Lower lobe of right lung (tissue), 2 donors: ENCODE measurements at places on chromosomes 4 and X.

DNA sequence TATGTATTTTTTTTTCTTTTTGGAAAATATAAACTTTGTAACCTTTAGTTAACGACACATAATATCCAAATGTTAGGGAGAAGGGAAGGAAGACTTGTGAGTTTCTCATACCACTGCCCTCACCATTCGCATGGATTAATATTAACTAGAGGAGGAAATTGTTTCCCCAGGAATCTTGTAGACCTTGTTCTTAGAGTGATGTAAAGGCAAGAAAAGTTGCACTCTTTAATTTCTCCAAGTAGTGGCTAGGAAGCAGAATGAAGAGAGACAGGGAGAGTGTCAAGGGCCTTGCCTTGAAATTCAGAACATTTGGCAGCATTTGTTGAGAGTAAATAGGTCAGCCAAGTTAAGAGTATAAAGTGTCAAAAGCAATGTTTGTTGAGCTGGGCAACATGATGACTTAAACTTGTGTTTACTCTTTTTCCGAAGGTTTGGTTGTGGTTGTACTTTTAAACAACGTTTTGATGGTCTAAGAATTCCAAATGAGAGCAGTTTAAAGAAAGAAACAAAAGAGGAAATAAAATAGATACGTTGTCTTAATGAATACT, 105.7 kb downstream of the TENM3 start:
- H3K36me3 ChIP-seq = no peaks in the 10 kb centered on the region
- no peak overlapping the region for H3K27ac ChIP-seq
- H3K4me3 ChIP-seq = no peak overlapping the region

DNA sequence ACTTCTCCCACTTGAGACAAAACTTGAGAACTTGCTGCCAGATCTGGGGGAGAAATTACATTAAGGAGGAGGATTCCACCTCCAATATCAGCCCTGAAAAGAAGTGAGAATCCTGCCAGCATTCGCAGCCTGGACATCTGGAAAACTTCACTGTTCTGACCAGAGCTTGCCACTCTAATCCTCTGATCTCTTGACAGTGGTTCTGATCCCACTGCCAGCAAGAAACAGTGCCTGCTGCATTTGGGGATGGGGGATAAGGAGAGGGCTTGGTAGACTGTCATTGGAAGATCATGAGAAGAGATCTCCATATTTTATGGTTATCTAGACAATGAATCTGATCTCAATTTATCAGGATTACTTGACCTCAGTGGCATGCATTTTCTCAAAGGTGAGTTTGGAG, 49.8 kb upstream of the TMEM33 start:
- DNase-seq = no peak
- no peak overlapping the region for H3K27ac ChIP-seq
- no peak overlapping the region for H3K4me3 ChIP-seq
- peaks cover 46% of the 10 kb centered on the region for H3K27me3 ChIP-seq
- H3K4me1 ChIP-seq = peaks cover 22% of the 10 kb centered on the region

DNA sequence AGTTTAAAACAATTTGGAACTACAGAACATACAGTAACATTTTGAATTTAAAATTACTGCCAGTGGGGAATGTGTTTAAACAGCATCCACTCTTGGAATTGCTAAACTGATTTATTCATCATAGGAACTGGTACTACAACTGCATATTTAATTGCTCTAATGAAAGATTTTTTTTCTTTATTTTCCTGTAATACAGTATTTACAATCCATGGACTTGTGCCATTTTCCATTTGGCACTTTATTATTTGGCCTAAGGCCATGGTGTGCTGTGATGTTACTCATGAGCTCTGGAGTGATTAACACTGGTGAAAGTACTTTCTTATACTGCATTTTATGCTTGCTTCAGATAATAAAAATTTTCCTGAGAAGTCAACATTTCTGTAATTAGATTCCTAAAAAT, 69.7 kb upstream of the NUDT6 start:
- no peak overlapping the region for H3K4me3 ChIP-seq
- H3K36me3 ChIP-seq = no peaks in the 10 kb centered on the region
- no peaks in the 10 kb centered on the region for H3K4me1 ChIP-seq
- no peak for DNase-seq
- no peaks in the 10 kb centered on the region for H3K27me3 ChIP-seq

DNA sequence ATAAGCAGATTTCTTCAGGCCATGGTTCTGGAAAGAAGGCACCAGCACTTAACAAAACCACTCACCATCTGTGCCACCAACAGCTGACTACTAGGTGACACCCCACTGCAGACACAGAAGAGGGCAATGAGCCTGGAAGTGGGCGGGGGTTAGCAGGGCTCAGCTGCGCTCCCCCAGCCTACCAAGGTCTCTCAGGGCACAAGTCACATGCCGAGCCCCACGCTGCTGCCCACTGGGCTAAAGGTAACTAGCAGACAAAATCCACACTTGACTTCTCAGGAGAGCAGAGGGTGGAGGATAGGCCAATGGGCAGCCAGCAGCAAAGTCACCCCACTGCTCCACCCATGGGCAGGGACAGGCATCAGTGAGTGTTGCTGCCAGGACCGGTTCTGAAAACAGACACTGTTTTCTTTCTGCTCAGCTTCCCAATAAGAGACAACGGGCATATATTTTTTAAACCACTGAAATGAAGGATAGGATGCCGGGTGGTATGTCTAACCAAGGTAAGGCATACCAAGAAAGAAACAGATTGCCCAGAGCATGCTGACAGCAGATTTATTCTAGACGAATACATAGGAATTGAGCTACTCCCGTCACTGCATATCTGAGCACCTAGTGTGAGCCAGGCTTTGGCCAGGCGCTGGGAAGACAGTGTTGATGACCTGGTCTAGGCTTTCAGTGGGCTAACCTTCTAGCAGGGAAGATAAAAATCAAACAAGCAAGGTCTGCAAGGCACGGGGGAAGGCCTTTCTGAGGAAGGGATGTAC, 20.1 kb downstream of the ACSL1 start:
- peak overlapping the region; percentile 32 for H3K27ac ChIP-seq
- peak overlapping the region; percentile 44 for H3K4me3 ChIP-seq
- H3K36me3 ChIP-seq = peaks cover 23% of the 10 kb centered on the region
- no peaks in the 10 kb centered on the region for H3K27me3 ChIP-seq
- H3K4me1 ChIP-seq = peaks cover 59% of the 10 kb centered on the region
- peak; percentile 89 for DNase-seq

- H3K4me3 ChIP-seq = no peak overlapping the region
- H3K4me1 ChIP-seq = peaks cover 84% of the 10 kb centered on the region
- H3K27me3 ChIP-seq = no peaks in the 10 kb centered on the region
Observed at GRCh38 chr4:76987153-76987591, 37.6 kb downstream of the SEPTIN11 start.

GRCh38 chr4:56871371-56871866, 36.3 kb upstream of the REST start:
- H3K27me3 ChIP-seq = no peaks in the 10 kb centered on the region
- DNase-seq = no peak
- no peak overlapping the region for H3K27ac ChIP-seq
- H3K36me3 ChIP-seq = no peaks in the 10 kb centered on the region

DNA sequence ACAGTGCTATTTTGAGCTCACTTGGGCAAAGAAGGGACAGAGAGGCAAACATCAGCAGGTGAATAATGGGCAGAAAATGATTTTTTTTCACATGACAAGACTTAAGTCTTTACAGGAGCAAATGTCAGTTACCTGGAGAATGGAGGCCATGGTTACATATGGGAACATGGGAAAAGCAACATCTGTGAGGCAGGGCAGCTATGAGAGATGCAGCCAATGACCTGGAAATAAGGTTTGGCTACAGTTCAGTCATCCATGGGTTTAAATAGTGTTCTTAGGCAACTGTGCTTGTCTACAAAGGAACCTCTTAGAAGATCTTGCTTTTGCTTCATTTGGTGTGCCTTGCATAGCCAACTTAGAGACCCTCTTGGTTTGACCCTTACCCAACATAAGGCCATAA, 490.2 kb upstream of the LCORL start:
- H3K4me3 ChIP-seq = no peak overlapping the region
- no peak overlapping the region for H3K27ac ChIP-seq
- H3K27me3 ChIP-seq = no peaks in the 10 kb centered on the region

- H3K4me1 ChIP-seq = peaks cover 36% of the 10 kb centered on the region
- peaks cover 39% of the 10 kb centered on the region for H3K27me3 ChIP-seq
- no peak overlapping the region for H3K27ac ChIP-seq
- DNase-seq = no peak
- H3K4me3 ChIP-seq = no peak overlapping the region
- no peaks in the 10 kb centered on the region for H3K36me3 ChIP-seq
Observed at GRCh38 chr4:54660591-54660990, 2.8 kb downstream of the KIT start.

DNA sequence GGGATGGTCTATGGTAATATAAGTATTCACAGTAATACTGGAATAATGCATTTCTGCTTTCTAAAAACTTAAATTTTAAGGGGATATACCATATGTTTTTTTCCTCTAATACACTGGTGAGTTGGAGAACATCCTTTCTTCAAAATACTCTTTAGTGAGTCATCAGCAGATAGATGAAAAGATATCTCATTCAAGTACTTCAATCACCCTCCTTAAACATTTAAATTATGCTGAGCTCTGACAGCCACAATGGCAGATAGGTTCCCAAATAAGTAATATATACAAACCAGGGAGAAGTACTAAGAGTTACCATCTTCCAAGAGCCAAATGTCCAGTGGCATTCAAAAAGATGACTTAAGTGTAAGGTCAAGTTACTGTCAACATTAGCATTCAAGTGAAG, 52.2 kb downstream of the AMMECR1 start:
- peaks cover 7% of the 10 kb centered on the region for H3K4me1 ChIP-seq
- DNase-seq = no peak

GRCh38 chr4:23932186-23932585, 42.3 kb upstream of the PPARGC1A start:
- peaks cover 11% of the 10 kb centered on the region for H3K4me1 ChIP-seq
- H3K4me3 ChIP-seq = no peak overlapping the region
- H3K27me3 ChIP-seq = no peaks in the 10 kb centered on the region
- H3K36me3 ChIP-seq = no peaks in the 10 kb centered on the region
- DNase-seq = no peak

DNA sequence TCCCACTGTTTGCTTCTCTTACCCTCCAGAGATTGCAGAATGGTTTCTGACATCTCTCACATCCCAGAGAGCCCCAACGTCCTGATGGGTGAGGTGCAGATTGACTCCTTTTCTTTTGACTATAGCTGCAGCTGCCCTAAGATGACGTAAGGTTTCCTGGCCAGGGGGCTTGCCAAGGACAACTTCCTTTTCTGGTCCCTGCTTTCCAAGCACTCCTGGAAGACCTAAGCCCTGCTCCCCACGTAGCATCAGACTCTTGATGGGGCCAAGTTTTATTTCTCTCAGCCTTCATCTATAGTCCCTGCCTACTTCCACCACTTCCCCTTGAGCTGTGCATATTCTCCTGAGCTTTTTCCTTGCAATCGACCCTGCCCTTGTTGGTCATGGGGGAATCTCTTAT, 497.7 kb downstream of the IDS start:
- H3K27ac ChIP-seq = no peak overlapping the region
- H3K36me3 ChIP-seq = no peaks in the 10 kb centered on the region
- no peaks in the 10 kb centered on the region for H3K27me3 ChIP-seq
- no peak overlapping the region for H3K4me3 ChIP-seq
- no peaks in the 10 kb centered on the region for H3K4me1 ChIP-seq

DNA sequence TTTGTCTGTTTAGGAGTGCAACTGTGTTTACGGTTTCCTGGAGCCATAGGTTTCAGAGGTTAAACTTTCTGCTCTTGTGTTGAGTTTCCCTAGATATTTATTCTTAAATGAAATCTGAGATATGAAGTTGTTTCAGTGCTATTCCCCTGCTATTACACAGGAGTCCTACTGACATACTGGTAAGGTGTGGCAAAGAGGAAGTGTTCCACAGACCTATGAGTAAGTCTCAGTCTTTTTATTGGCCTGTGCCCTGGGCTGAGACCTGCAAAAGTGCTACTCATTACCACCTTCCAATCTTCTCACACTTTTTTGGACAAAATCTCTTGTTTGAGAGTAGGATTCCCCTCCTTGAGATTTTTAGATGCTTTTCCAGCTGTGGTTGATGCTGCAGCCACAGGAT, 35.6 kb upstream of the MAGEA8 start:
- H3K27me3 ChIP-seq = no peaks in the 10 kb centered on the region
- no peak overlapping the region for H3K4me3 ChIP-seq

- peaks cover 5% of the 10 kb centered on the region for H3K27me3 ChIP-seq
- H3K36me3 ChIP-seq = no peaks in the 10 kb centered on the region
- peak overlapping the region; percentile 63 for H3K4me3 ChIP-seq
- peak; percentile 70 for DNase-seq
- no peaks in the 10 kb centered on the region for H3K4me1 ChIP-seq
Observed at GRCh38 chr4:22515145-22515887, 550 bp downstream of the ADGRA3 start.

DNA sequence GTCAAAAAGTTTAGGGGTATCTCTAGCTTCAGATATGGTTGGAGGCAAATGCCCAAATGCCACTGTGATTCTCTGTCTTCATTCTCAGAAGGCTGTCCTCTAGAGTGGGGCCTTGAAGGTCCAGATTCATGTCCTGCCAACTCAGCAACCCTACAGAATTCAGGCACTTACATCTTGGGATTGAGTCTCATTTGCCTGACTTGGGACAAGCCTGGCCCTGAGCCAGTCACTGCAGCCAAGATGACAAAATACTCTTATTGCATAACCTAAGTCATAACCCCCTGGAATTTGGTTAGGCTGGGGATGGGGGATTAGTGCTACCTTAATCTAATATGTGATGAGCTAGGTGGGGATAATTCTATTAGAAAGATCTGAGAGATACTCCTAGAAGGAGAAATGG, 100.5 kb downstream of the AREG start:
- no peak overlapping the region for H3K4me3 ChIP-seq
- H3K27me3 ChIP-seq = no peaks in the 10 kb centered on the region
- H3K4me1 ChIP-seq = peaks cover 20% of the 10 kb centered on the region
- H3K36me3 ChIP-seq = no peaks in the 10 kb centered on the region

DNA sequence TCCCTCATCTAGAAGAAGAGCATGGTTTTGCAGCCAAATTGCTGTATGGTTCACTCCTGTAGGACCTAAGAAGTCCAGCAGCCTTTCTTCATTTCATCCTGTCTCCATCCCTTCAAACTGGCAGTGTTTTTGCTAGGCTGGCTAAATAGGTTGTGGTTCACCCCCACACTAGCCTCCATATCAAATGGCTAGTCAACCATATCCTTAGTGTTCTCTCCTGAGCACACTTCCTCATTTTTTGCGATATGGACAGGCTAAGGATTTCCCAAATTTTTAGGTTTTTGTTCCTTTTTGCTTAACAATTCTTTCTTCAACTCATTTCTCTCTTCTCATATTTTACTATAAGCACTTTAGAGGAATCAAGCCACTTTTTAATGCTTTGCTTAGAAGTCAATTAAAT, 98.8 kb upstream of the NOCT start:
- DNase-seq = no peak
- H3K4me3 ChIP-seq = no peak overlapping the region
- peaks cover 13% of the 10 kb centered on the region for H3K4me1 ChIP-seq
- H3K27me3 ChIP-seq = no peaks in the 10 kb centered on the region
- no peaks in the 10 kb centered on the region for H3K36me3 ChIP-seq
